ENCODE measurements at places on chromosomes 6 and 20.
A peak's percentile ranks its signal among the peaks of the same experiment; 100 is the strongest.

DNA sequence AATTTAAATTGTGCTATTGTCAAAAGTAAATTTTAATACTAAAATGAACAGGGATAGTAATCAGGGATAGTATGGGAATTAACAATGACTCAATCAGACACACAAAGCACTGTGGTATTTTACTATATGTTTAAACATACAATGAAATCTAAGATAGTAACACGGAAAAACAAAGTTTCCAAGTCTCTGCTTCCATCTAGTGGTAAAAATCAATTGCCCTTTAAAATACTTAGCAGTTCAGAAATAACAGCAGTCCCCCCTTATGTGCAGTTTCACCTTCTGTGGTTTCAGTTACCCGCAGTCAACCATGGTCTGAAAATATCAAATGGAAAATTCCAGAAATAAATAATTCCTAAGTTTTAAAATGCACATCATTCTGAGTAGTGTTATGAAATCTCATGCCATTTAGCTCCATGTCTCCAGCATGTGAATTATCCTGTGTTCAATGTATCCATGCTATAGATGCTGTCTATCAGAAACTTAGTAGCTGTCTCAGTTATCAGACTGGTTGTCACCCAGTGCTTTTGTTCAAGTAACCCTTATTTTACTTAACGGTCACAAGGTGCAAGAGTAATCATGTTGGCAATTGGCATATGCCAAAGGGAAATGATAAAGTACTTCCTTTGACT is 58.5 kb downstream of the AHI1 start:
- DNase-seq, result no peak

DNA sequence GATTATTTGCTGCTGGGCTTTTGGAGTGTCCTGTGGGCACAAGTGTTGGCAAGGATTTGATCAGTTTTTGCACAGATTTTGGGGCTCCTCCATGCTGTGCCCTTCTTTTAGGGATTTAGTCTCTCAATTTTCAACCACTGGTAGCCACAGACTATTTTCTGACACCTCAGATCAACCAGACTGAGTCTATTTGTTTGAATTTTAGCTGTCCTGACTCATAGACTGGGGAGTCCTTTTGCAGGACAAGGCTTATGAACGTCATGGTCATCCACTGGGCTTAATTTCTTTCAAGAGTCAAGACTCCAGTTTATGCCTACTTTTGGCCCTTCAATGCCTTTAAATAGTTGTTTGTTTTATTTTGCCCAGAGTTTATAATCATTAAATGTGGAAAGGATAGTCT is 59.3 kb downstream of the BCKDHB start:
- DNase-seq, result no peak

DNA sequence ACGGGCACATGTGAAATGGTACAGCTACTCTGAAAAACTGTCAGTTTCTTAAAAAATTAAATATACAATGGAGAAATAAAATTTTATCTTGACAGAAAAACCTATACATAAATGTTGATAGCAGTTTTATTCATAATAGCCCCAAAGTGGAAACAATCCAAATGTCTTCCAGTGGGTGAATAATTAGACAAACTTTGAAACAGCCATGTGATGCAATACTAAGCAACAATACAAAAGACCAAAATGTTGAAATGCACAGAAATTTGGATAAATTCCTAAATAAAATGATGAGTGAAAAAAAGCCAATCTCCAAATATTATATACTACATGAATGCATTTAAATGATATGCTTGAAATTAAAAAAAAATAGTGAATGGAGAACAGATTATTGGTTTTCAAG is 523.1 kb downstream of the HTR1B start:
- DNase-seq, result no peak

- no peak for DNase-seq
These were observed 366.2 kb upstream of the CNR1 start for GRCh38 chr6:88532241-88532860.

DNA sequence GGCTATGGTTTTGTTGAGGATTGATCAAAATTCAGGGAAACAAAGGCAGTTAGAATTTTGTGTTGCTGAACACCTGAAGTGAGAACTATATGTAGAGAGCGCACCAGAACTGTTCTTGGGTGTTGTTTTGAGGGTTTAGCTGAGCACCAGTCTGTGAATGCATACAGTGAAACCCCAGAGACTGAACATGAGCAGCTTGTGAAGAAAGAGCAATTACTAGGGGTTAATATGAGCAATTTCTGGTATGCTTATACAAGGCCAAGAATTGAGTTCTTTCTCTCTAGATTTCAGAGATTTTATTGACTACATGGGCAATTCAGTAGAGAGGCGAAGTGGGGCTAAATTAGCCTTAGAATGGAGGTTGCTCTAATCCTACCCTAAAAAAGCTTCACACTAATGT is 93.9 kb downstream of the CD2AP start:
- peak; percentile 14 for DNase-seq

DNA sequence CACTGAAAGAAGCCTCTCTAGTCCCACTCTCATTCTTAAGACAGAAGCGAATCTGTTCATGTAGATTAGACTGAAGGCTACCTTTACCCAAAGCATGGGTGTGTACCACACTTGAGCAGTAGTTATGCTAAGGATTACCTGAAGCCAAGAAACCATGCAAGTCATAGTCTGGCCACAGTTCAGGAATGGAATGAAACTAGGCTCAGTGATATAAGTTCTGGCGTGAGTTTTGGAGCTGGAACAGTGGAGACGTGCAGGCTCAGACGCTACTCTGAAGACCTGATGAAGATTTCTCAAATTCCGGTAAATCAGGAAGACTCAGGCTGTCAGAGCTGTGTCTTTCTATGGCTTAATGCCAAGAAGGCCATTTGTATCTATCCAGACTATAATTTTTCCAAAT is 219.9 kb downstream of the HDGFL1 start:
- no peak for DNase-seq

All from AG04449 (cell line).